Prostate gland (tissue), 2 donors: ENCODE measurements at places on chromosomes 5 and 9.
A peak's percentile ranks its signal among the peaks of the same experiment; 100 is the strongest.

DNA sequence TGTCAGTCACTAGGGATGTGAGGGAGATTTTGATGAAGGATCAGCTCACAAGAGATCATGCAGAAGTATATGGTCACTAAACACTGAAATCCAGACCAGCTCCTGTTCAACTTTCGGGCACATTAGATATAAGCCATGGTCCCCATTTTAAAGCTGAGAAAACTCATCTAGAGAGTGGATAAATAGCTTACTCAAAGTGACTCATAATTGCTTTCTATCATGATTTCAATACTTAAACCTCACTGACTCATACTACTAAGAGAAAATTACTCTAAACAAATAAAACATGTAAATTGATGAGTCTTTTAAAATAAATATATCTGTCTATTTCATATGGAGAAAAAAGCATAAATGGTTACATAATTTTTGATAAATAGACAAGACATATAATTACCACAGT is 567.7 kb downstream of the TLR4 start:
- no peak for DNase-seq

GRCh38 chr9:96148634-96149532 is 153.1 kb downstream of the HSD17B3 start:
- peak; percentile 69 for DNase-seq

- no peak for DNase-seq
Observed at GRCh38 chr9:15612962-15613361, 60.1 kb downstream of the CCDC171 start.

DNA sequence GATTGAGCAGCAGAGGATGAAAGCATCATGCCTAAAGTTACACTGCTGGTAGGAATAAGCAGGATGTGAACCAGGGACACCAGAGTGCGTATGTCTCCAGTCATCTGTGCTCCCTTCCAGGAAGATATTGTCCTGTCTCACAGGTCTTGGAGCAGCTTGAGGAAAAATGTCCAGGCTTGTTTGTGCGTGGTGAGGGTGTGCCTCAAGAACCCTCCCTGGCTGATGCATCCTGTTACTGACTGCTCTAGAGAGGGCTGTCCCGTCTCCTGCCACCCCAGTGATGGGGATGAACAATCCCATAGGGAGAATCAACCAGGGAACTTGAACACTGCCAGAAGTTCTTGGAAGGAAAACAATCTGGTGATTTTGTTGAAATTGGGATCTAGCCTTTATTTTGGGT is 132.0 kb downstream of the INSYN2B start:
- no peak for DNase-seq

DNA sequence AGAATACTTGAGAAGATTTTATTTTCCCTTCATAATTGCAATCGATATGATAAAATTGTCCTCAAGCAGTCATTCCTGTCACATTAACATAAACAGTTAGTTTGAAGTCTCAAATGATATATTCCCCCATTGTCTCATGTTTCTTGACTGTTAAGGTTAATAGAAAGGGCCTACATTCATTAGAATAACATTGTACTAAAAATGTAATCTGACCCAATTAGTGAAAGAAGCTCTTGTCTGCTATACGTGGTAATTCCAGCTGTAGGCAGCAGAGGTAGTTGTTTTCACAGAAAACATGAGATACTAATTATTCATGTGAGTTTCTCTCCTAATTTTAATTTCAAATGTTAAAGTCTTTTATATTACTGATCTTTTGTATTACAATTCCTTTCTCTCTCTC is 25.9 kb upstream of the AP3B1 start:
- DNase-seq, result no peak

DNA sequence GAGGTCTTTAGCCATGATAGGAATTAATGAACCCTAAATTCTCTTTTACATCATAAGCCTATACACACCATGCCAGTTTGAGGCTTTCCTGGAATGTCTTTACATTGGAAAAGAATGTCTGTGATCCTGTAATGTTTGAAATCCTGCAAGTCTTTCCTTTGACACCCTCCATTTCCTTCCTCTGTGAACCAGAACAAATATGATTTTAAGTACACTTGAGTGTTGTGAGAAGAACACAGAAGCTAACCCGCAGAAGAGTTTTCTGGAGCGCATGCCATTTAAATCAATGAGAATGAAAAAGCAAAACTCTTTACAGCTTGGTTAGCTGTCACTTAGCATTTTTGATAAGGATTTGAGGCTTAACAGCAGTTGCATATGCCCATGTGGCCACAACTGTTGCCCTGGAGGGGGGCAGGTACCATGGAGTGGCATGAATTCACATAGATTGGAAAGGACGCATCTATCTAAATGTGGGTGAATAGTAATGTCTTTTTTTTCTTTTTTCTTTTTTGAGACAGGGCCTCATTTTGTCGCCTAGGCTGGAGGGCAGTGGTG is 372.6 kb downstream of the KDM4C start:
- DNase-seq, result no peak

GRCh38 chr5:5981562-5981961 is 396.8 kb downstream of the MED10 start:
- no peak for DNase-seq
